AG04450 (cell line): ENCODE measurements at places on chromosomes 4 and X. TPM values are rescaled to one million over a fixed set of nuclear protein-coding genes. Genes with fewer than 3 reads are reported as not detected.
A peak's percentile ranks its signal among the peaks of the same experiment; 100 is the strongest.

- no peak for DNase-seq
Measured at GRCh38 chrX:128287693-128288092, 235.5 kb upstream of the ACTRT1 start.

DNA sequence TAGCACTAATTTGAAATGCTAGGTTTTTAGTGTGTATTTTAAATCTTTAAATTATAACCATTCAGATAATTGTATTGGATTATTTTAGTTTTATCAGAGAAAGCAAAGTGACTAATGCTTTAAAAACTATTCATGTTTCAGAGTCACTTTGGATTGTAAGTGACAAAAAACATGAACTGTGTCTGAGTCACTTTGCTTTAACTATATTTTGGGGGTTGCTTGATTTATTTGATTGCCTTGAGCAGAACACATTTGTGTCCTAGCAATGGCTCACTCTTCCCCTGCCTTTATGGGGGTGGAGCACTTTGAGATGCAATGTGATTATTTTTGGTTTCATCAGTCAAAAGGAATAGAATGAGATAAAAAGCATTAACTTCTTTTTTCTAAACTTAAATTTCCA, 188.4 kb upstream of the ARX start:
- DNase-seq: no peak

GRCh38 chrX:134886002-134886596, 104.7 kb upstream of the SMIM10 start:
- no peak for DNase-seq

DNA sequence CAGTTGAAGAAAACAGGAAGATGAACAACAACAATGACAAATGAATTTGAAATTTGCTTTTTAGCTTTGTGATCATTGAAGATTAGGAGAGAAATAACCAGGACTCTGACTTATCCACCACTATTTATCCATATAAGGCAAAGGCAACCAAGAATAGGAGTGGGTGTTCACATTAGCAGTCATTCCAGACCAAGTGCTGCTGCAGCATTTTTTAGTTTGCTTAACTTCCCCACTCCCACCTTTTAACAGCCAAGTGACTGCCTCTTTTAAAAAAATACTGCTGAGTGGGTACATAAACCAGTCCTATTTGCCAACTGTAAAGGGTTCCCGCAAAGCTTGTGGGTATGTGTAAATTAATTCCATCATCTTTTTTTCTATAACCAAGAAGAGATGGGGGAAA, 230.9 kb downstream of the IQCM start:
- no peak for DNase-seq

GRCh38 chrX:56429581-56429980, 133.8 kb upstream of the UBQLN2 start:
- DNase-seq: no peak

- DNase-seq: no peak
Measured at GRCh38 chr4:99612281-99612680, 37.7 kb downstream of the MTTP start.

- DNase-seq: no peak
Measured at GRCh38 chr4:148344352-148344751, 97.9 kb downstream of the NR3C2 start.

GRCh38 chr4:177450426-177451107, 8.3 kb upstream of the AGA start:
- no peak for DNase-seq

GRCh38 chrX:46407753-46408130, 137.5 kb downstream of the ZNF674 start:
- no peak for DNase-seq

DNA sequence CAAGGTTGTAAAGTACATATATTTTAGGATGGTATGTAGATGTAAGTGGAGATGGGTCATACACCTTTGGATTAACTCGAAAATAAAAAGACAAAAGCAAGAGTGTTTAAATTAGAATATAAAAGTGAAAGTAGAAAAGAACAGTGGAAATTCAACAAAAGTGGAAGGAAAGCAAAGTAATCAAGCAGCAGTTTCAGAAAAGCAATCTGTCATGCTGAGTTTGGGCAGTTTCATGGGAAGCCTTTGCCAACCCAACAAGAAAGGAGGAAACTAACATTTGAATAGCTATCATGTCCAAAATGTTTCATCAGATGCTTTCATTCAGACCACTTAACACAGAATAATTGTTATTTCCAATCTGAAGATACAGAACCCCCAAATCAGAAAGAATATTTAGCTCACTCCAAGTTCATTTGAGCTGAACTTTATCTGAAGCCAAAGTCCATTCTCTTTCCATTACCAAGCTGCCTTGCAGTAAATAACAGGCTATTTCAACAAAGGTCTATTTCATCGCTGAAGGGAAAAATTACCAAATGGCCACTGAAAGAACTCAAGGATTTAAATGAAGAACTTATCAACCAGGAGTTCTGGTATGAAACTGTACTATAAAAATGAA, 1.8 kb upstream of the EXOSC9 start:
- no peak for DNase-seq

GRCh38 chrX:8845469-8845868, 44.3 kb upstream of the FAM9A start:
- DNase-seq: no peak

DNA sequence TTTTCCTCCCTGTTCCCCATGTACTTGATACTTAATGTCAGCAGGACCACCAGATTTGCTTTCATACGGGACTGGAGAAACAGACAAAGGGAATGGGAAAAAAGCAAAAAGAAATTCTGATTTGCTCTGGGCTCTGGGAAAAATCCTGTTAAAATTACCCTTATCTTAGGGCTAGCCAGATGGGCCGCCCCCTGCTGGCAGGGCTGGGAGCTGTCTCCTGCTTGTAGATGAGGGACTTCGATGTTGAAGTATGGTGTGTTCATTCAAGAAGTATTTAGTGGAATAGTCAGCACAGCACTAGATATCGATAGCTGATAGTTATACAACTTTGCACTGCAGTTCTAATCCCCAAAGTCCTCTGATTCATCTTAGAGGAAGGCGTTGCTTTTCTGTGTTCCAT, 45.8 kb downstream of the BCORL1 start:
- DNase-seq: peak; percentile 2

GRCh38 chrX:143340190-143340589, 177.1 kb downstream of the SPANXN3 start:
- DNase-seq: no peak

- DNase-seq: peak; percentile 41
Measured at GRCh38 chrX:22135171-22135711, 103.1 kb downstream of the PHEX start.

DNA sequence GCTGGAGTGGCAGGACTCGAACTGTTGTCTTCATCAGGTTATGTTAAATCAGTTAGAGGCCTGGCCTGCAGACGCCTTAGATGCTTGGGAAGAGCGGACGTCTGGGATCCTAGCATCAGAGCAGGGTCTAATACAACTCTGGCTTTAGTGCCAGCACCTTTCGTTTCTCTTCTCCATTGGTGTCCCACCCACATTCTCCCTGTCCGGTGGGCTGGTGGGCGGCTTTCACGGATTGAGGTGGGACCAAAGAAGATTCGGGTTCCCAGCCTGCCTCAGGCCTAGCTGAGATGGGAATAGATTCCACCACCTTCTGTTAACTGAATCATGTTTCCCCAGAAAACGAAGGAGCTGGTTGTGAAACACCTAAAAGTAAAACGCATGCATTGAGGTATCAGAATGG, 939 bp downstream of the PDK3 start:
- no peak for DNase-seq

- DNase-seq: no peak
Measured at GRCh38 chr4:25837107-25837506, 25.7 kb downstream of the SEL1L3 start.

DNA sequence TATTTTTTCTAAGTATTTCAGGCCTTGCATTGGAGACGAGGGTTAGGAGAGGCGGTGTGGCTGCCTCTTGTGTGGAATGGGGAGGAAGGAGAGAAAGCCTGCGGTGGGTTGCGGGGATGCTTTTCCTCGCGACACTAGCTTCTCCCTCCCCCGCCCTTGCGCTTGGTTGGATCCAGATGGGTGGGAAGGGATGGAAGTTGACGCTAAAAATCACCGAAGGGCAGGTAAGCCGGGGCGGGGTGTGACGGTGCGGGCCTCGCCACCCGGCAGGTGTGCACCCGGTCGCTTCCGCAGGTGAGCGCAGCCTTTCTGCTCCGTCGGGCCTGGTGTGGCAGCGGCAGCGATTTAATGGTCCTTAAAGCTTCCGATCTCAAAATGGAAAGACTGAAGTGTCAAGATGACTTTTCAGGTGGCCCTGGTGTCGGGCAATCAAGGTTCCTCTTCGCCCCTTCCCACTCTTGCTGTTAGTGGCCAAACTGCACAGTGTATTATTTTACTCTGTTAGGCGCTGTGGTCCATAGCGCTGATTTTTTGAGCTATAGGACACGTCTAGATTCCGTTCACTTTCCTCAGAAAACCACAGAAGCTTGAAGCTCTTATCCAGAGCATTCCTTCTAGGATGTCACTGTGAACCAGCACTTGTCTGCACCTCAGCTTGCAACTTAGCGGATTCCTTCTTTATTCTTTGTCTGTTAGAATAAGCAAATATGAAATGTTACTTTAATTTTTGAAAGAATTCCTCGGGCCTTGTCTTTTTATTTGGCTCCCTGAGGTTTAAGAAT, 765 bp downstream of the ENOPH1 start:
- no peak for DNase-seq

DNA sequence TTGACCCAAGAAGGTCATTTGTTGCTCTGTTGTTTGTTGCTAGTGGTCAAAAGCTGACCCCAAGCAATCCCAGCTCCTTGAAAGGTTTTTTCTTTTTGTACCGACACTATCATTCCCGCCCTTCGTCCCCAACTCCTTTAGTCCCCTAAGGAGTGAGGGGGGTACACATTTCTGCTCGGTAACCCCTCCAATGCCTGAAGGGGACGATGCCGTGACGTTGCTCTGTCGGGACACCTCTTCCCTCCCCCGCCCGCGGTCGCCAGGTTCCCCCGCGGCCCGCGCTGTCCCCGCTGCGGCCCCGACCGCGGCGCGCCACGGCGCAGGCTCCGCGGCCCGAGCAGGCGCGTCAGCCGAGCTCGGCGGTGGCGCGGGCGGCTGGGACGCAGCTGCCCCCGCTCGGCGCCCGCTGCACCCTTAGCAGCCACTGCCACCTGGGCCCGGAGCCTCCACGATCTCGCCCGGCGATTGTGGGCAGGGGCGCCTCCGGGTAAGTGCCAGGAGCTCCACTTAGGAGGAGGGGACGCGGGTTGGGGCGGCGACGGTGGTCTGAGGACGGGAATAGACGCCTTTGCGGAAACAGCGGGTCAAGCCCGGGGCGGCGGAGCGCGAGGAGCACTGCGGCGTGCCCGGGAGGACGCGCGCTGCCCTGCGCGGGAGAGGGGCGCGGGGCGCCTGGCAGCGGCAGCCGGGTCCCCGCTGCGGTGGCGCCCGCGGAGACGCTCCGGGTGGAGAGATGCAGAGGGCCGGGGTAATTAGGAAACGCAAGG, at the start of gene GLRB:
GLRB (plus strand) TSS at position 340 of the 767 bp plus-strand sequence. CDS start 1,875 bp downstream, outside the sequence.
- no peak for DNase-seq

- DNase-seq: peak; percentile 52
Measured at GRCh38 chr4:76736414-76736813, 161.5 kb downstream of the SOWAHB start.

DNA sequence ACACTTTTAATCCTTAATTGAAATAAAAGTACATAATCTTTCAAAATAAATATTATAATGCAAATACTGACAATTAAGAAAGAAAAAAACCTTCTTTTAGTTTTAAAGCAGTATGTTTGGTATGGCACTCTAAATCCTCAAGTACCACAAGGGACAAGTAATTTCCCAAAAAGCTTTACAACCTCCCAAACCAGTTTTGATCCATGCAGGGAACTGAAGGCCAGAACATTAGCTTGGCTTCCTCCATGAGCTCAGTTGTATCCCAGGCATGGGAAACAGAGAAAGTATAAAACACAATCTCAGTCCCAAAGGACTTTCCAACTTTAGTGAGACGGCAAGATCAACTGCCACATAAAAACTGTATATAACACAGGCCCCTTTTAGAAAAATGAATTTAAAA, 82.2 kb downstream of the ZNF330 start:
- DNase-seq: no peak

DNA sequence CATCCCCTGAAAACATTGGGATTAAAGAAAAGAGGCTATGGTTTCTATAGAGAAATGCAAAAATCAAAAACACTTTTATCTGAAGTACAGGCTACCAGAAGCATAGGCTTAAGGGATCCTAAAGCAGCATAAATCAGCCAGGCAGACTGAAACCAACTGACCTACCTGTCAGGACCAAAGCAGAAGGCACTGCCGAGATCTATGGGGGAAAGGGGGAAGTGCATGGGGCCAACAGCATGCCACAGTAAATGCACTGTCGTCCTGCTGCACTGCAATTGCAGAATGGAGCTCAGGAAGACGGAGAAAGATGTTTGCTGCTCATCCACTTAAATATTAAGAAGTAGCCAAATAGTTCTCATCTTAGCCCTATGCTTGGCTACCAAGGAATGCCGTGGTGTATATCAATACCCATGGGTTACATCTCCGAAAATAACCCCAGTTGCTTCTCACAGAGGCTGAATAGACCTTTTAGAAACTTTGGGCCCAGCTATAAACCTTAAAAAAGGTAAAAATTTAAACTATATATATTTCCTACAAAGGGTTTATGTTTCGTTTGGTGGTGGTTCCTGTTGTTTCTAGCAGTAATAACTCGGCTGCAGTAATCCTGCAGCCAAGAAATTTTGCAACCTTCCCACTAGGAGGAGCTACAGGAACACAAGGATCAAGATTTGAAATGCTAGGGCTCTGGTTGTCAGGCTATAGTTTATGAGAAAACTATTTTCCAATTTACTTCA, 312.2 kb upstream of the DIAPH2 start:
- DNase-seq: peak; percentile 24

GRCh38 chr4:125770814-125771398, 456.2 kb downstream of the FAT4 start:
- DNase-seq: no peak

- DNase-seq: no peak
Measured at GRCh38 chr4:169840554-169840953, 82.8 kb upstream of the HPF1 start.

- DNase-seq: no peak
Measured at GRCh38 chrX:19849464-19850080, 37.8 kb downstream of the SH3KBP1 start.

RELL1 gene
- 8.3 and 9.2 TPM in 2 replicates for polyA plus RNA-seq

SH3D19 gene
- 30.1 and 32.6 TPM in 2 replicates for polyA plus RNA-seq

FAM9C gene
- polyA plus RNA-seq: 0.04 TPM in 1 of 2 replicates, not detected in the other

MOSPD2 gene
- 26.4 and 36.1 TPM in 2 replicates for polyA plus RNA-seq

HS3ST1 gene
- polyA plus RNA-seq: 0.01 and 0.09 TPM in 2 replicates

NEUROG2 gene
- polyA plus RNA-seq: not detected in 2 replicates

TBX22 gene
- polyA plus RNA-seq: not detected in 2 replicates

ARHGEF6 gene
- polyA plus RNA-seq: 5.6 and 6.8 TPM in 2 replicates

GAGE1 gene
- polyA plus RNA-seq: not detected in 2 replicates
